ENCODE measurements at places on chromosomes 2 and 18.
A peak's percentile ranks its signal among the peaks of the same experiment; 100 is the strongest.

GRCh38 chr2:109347626-109348025 is 218.6 kb downstream of the SH3RF3 start:
- no peak for DNase-seq

DNA sequence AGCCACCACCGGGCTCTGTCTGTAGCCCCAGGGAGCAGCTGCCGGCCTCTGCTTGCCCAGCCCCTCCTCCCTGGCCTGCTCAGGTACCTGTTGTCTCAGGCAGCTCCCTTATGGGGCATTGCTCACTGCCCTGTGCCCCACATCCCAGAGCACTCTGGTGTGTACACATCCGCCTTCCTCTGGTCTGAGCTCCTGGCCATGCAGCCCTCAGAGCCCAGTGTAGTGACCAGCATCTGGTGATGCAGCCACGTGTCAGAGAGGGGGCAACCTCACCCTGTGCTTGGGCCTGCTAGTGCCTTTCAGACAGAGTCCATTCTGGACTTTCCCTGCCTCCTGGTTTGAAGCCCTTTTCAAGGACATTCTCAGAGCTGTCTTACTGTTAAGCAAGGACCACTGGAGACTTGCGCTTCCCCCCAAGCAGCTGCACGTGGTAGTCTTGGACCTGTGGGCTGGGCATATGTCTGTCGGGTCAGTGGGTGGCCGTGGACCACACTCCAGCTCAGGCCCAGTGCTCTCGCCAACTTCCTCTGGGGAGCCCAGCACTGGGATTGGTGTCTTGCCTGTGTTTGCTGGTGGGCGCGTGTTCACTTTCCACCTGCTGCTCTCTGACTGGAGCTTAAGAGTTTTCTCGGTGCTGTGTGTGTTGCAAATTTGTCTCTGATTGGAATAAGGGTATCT is 30.7 kb downstream of the DGKD start:
- DNase-seq: no peak

- DNase-seq: peak; percentile 23
Observed at GRCh38 chr2:109555346-109555900, 58.3 kb downstream of the SEPTIN10 start.

DNA sequence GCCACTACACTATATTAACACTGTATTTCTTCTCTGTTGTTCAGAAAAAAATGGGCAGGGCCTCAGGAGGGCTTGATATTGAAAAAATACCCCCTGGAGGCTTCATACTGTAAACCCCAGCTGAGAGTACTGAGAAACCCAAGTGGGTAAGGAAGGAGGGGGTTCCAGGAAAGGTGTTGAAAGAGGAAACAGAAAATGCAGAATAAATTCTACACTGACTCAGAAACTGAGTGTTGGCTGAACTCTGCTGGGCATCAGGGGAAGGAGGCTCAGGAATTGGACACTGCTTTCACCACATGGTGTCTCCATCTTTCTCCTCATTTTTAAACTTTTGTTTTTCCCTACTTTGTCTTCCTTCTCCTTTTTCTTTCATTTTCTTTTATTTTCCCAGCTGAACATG is 253.7 kb downstream of the DYM start:
- DNase-seq: no peak

DNA sequence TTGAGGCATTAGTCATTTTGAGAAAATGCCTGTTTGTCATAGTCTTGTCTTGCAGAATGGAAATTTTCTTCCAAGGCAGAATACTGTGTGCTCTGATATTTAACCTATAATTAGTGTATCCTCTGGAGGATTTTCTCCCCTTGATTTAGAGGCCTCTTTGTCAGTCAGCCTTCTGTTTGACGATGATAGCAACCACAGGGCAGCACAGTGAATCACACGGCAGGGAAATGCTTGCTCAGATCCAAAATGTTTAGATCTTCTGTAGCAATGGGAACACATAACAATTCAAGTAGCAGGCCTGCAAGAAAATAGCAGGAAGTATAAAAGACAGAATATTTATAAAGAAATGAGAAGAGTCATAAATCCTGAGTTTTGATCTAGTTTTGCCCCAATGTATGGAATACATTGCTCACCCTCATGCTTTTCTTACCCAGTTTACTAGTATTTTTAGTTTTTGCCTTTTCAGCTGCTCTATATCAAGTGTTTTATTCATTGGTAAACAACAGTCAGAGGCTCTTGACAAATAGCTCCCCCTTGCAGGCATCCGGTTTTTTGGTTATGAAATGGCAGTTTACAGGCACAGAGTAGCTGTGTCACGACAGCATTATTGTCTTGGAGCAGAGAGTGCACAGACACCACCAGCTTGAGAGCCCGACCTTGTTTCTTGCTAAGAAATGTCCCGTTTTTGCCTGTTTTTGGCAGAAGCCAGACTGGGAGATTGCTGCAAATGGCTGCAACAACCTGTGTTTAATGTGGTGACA is 185.1 kb downstream of the MYO3B start:
- peak; percentile 5 for DNase-seq

- no peak for DNase-seq
Observed at GRCh38 chr18:73774811-73775509, 372.7 kb downstream of the FBXO15 start.

GRCh38 chr2:196163285-196163684 is 8.1 kb downstream of the STK17B start:
- no peak for DNase-seq

GRCh38 chr18:61785588-61785987 is 107.2 kb downstream of the RNF152 start:
- DNase-seq: no peak

- peak; percentile 74 for DNase-seq
Observed at GRCh38 chr2:239322416-239323086, 78.3 kb downstream of the HDAC4 start.

All from ELR (cell line).